ENCODE measurements at places on chromosomes 13 and 19.

DNA sequence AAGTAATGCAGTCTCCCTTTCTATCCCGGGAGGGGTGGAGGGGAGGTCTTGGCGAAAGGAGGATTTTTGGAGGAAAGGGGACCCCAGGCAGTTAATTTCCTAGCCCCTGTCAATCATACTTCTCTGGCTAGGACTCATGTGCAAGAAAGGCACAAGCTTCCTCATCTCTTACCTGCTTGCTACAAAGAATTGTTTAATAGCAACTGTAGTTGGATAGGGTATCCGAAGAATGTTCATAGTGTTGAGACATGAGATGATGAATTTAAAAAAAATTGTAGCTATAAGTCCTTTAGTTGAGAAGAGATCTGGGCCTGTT lies 525 bp downstream of the BORA start:
- DNase-seq: no peak

DNA sequence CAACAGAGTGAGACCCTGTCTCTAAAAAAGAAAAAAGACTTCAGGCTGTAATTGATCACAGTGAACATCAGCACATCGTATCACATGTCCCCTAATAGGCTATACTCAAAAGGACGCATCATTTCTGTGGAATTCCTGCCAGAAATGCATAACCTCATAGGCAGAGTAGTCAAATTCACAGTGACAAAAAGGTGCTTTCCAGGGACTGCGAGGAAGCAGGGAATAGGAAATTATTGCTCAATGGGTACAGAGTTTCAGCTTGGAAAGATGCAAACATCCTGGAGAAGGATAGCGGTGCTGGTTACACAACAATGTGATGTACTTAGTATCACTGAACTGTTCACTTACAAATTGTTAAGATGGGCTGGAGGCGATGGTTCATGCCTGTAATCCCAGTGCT lies 41.1 kb upstream of the MRI1 start:
- DNase-seq: no peak

DNA sequence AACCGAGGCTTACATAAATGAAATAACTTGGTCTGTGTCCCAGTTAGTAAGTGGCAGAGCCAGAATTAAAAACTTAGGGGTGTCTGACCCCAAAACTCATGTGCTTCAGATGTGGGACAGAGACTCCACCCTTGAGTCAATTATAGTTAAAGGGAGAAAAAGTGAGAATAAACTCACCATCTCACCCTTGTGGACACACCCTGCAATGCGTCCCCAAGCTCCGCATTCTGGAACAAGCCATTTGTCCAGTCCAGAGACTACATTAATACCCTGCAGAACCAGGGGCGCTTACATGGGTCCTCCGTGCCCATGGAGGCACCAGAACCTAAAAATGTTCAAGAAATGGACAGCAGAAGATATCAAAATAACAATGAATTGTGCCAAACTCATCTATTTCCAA lies 207.0 kb upstream of the ZNF507 start:
- peak; percentile 17 for DNase-seq

GRCh38 chr13:100787899-100788298 lies 113.3 kb upstream of the TMTC4 start:
- no peak for DNase-seq

DNA sequence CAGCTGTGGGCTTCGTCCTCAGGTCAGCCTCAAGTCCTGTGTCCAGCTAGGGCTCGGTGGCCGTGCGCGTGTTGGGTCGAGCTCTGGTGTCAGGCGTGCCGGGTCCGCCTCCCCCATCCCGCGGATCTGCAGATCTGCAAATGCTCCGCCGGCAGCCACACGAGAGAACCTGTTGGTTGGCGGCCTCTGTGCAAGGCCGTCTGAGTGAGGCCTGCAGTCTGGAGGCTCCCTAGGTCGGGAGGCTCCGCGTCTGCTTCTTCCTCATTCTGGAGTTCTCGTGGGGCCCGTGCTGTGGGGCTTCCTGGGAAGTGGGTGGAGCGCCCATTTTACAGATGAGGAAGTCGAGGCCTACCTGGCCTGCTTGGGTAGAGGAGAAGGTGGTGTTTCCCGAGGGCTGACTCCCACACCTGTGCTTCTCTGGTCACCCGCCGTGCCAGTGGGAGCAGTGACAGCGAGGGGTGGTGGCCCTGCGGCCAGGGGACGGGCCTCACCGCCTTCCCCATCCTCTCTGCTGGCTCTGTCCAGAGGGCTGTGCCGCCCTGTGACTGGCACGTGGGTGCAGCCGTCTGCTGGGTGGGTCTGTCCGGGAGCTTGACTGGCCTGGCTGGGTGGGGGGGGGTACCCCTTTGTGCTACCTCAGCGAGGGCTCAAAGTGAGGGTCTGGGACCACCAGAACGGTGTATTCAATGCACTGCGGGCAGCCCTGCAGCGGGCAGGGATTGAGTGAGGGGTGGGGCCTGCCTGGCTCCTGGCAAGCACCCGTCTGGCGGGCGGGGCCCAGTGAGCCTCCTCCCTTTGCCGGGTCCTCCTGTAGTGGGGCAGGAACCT lies 3.3 kb downstream of the CSNK1G2 start:
- DNase-seq: no peak

- no peak for DNase-seq
These were observed 223.6 kb downstream of the DACH1 start for GRCh38 chr13:71643448-71643860.

DNA sequence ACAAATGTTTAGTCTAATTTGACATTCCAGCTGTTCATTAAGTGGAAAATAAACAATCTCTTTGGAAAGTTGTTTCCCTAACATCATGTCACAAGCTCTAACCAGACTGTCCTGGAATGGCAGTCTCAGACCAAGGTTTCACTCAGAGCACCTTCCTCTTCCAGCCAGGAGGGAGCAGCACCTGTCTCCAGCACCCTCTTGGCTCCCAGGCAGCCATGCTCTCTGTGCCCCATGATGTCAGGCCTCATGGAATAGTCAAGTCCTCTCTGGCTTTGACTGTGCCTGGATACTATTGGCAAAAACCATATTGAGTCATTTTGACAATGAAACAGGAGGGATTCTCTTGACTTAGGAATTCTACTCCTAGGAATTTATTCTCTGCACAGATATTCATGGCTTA lies 171.4 kb downstream of the OXGR1 start:
- peak; percentile 66 for DNase-seq

- DNase-seq: peak; percentile 95
These were observed at the start of gene ZNF577 for GRCh38 chr19:51887522-51888498. ZNF577 (minus strand) TSS chr19:51887951; CDS start chr19:51880382, 7,569 bp downstream.

- DNase-seq: no peak
These were observed 131.2 kb downstream of the IRS2 start for GRCh38 chr13:109655206-109655600.

GRCh38 chr13:31042481-31043165 lies 110.2 kb downstream of the TEX26 start:
- DNase-seq: peak; percentile 13

- peak; percentile 59 for DNase-seq
These were observed 13.9 kb downstream of the APLP1 start for GRCh38 chr19:35882114-35882832.

GRCh38 chr13:30465343-30465592 lies 468 bp downstream of the HMGB1 start:
- no peak for DNase-seq

- DNase-seq: no peak
These were observed 1.2 kb upstream of the PLPP2 start for GRCh38 chr19:292281-292884.

GRCh38 chr19:45001087-45001739 lies at the start of gene RELB:
RELB (plus strand) TSS chr19:45001464; CDS start chr19:45001580, 116 bp downstream.
- peak; percentile 93 for DNase-seq

GRCh38 chr19:3549816-3550215 lies 7.6 kb downstream of the MFSD12 start:
- DNase-seq: peak; percentile 70

DNA sequence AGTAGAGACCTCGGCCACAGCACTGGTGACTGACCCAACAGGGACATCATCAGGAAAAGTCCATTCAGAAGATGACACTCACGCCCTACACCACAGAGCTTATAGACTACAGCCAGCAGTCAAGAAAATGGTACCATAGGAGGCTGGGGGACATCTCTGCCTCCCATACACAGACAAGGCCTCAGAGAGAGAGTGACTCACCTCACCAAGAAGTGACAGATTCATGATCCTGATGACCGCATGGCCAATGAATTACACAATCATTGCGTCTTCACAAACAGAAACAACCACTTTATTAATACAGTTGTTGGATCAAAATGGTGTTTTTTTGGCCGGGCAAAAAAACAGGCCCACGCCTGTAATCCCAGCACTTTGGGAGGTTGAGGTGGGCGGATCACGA lies 260.8 kb upstream of the TSHZ3 start:
- no peak for DNase-seq

DNA sequence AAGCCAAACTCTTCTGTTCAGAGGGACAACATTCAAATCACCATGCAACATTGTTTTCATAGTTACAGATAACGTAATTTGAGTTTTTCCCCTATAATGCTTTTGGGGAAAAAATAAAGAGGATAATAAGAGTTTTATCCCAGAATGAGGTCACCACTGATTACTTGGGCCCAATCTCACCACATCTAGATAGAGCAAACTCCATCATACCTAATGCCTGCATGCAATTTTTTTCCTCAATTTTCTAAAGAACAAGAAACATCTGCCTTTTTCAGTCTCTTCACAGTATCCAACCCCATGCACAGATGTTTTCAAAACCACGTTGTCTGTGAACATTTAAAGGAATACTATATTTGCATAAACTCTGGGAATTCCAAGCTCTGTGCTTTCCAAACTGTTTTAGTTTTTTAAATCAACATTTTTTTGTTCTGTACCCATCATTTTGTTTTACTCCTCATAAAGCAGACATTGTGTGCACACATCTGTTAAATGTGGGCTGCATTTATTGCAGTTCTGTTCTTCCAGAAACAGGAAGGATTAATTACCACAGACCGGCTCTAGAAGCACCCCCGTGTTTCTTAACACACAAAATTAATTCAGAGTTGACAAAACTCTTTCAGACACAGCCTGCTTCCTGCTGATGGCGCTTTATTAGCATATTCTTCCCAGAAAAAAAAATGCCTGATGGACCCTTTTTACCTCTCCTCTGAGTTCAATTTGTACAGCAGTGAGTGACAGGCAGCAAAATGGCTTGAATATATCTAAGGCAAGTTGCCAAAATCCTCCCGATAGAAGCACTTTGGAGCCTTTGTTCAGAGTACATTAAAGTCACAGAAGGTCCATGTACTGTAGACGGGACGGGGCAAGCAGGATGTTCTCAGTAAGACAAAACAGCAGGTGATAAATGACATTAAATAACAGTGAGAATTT lies 1171.9 kb downstream of the EFNB2 start:
- no peak for DNase-seq

All from WERI-Rb-1 (cell line).